ENCODE measurements at places on chromosomes 16 and 17.

DNA sequence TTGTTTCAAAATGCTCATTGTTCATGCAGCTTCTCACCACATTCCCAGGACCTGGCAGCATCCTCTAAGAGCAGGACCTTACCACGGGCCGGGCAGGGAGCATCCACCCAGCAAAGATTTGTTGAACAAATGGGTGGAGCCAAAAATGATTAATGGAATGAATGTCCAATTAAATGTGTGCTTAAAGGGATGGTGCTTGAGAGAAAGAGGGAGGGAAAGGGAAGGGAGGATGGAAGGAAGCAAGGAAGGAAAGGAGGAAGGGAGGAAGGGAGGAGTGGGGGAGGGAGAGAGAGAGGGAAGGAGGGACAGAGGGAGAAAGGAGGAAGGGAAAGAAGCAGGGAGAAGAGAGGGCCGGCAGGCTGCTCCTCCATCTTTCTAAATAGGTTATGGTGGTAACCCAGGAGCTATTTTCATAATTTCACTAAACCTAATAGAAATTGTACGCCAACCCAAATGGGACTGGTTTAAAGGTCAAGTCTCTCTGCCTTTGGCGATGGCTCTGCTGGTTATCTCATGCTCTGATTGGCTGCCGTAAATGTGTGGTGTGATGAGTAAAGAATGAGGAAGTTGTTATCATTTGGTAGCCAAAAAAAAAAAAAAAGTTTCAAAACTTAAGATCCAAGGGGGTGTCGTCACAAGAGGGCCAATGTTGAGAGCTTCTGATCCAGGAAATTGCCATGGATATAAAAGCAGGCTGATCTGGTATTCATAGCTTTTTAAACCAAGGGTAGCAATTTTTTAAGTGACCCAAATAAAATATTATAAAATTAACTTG lies 126.7 kb upstream of the FOXF1 start:
- DNase-seq, result no peak

GRCh38 chr17:43767053-43767712 lies 8.6 kb upstream of the SOST start:
- DNase-seq, result no peak

DNA sequence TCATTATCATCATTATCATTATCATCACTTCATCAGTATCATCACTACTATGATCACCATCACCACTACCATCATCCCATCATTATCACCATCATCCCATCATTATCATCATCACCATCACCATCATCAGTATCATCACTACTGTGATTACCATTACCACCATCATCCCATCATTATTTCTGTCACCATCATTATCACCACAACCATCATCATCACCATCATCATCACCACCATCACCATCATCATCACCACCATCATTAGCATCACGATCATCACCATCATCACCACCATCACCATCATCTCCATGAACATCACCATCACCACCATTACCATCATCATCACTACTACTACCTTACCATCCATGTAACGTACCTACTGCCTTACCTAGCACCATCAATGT lies 368.8 kb downstream of the SEC14L1 start:
- DNase-seq, result no peak

- DNase-seq, result no peak
These were observed 96.4 kb downstream of the ABCC6 start for GRCh38 chr16:16126896-16127295.

- no peak for DNase-seq
These were observed 39.6 kb downstream of the GPRC5B start for GRCh38 chr16:19844945-19845641.

- DNase-seq, result no peak
These were observed 11.0 kb upstream of the NFATC3 start for GRCh38 chr16:68073902-68074760.

- no peak for DNase-seq
These were observed 211.4 kb downstream of the GSG1L start for GRCh38 chr16:27852116-27852515.

DNA sequence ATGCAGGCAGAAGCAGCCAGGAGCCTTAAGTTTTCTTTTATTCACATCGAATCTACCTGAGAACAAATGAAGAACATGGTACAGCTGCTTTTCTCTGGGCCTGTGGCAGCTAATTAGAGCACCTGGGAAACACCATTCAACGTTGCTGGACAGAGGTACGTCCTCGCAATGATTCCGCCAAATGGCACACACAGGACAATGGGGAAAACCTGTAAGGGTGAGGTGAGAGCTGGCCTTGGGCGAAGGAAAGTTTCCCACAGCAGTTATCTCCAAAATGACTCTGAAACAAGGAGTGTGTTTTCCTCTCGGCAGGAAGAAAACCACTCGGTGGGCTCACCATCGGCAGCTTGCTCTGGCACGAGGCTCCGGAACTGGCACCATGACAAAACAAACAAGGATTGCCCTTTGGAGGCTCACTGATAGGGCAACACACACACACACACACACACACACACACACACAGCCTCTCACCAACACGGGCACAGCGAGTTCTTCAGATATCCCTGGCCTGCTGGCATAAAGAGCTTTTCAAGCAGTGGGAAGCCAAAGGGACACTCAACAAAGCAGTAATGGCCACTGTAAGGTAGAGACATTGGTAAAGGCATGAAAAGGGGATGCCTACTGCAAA lies 73.7 kb downstream of the ZFHX3 start:
- no peak for DNase-seq

- no peak for DNase-seq
These were observed 109.9 kb downstream of the RBFOX3 start for GRCh38 chr17:79500745-79501618.

GRCh38 chr17:30599428-30600059 lies 122.3 kb downstream of the GOSR1 start:
- no peak for DNase-seq

DNA sequence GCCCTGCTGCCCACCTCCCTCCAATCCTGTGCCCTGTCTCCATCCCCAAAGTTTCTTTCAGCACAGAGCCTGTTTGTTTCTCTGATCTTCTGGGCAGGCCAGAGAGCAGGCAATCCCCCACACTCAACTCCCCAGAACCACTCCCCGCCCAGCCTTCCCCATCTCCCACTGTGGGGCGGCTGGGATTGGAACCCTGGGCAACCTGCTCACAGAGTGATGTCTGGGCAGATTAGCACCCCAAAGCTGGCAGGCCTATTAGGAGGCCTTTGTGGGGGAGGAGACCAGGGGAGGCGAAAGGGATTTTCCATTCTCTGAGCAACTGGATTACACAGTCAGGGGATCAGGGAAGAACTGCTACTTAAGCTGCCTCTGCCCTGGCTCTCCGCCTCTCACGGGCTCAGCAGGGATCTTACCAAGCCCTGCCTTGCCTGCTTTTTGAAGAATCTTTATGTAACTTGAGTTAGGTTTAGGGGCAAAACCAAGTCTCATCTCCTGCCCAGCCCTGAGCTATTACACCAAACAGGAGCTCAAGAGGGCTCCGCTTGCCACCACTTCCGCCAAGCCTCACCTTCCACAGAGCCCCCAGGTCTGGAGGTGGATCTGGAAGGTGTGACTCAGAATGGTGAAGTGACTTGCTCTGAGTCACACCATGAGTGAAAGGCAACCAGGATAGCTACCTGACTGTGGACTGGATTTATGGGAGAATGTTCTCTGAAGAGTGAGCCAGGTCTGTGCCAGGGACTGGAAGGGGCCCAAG lies 16.0 kb upstream of the LHX1 start:
- no peak for DNase-seq

DNA sequence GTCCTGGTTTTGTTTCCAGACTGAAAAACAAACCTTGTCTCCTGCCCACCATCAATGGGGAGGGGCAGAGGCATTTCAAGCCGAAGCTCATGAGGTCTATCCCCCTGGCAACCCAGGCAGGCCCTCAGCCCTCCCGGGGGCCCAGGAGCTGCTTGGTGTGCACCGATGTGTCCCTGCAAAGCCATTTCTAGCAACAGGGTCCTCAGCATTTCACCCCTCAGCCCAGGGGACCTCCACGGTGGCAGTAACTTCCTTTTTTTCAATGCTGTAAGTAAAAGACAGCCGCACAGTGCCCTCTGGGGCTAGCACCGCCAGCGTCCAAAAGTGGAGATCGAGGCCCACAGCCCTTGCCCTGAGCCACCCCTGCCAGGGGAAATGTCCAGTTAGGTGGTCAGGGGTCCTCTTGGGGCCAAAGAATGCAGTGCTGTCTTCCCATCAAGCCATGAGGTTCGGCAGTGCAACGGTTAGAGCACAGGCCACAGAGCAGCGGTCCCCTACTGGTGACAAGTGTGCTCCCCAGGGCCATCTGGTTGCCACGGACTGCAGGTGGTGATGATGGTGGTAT lies 79.9 kb downstream of the LITAF start:
- DNase-seq, result no peak

DNA sequence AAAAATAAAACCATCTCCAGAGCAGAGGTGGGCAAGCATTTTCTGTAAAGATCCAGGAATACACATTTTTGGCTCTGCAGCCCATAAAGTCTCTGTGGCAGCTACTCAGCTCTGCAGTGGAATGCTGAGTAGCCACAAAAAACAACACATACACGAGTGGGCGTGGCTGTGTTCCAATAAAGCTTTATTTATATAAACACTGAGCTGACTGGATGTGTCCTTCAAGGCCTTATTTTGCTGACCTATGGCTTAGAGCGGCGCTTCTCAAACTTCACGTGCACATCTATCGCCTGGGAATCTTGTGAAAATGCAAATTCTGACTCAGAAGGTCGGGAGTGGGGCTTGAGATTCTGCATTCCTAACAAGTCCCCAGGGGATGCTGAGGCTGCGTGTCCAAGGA lies 39.7 kb downstream of the XYLT1 start:
- no peak for DNase-seq

- DNase-seq, result no peak
These were observed 201.2 kb upstream of the ERCC4 start for GRCh38 chr16:13718748-13719147.

- DNase-seq, result no peak
These were observed 25.2 kb upstream of the SMPD3 start for GRCh38 chr16:68473358-68474070.

DNA sequence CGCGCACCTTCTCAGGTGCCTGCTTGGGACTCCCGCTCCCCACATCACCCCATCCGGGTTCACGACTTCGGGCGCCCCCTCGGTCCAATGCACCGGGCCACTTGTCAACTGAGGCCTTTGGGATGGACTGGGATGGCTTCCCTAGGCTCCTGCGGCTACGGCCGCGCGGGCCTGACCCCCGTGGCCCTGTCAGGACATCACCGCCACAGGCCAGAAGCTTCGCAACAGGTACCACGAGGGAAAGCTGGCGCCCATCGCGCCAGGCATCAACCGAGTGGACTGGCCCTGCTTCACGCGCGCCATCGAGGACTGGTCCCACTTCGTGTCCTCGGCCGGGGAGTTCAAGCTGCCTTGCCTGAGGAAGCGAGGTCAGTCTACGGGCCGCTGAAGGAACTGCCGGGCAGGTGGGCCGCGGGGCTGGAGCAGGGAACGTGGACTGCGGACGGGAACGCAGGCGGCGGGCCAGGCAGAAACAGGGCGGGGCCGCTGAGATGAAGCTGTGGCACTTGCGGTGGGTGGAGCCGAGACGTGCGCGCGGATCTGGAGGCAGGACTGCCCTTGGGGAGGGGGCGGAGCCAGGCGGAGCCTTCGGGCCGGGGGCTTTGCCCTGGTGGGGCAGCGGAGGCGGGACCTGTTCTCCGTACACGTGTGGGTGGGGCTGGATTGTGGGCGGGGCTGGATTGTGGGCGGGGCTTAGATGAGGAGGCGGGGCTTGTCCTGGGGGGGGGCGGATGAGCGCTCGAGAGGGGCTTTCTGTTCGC lies 13.7 kb upstream of the CNGB1 start:
- no peak for DNase-seq

DNA sequence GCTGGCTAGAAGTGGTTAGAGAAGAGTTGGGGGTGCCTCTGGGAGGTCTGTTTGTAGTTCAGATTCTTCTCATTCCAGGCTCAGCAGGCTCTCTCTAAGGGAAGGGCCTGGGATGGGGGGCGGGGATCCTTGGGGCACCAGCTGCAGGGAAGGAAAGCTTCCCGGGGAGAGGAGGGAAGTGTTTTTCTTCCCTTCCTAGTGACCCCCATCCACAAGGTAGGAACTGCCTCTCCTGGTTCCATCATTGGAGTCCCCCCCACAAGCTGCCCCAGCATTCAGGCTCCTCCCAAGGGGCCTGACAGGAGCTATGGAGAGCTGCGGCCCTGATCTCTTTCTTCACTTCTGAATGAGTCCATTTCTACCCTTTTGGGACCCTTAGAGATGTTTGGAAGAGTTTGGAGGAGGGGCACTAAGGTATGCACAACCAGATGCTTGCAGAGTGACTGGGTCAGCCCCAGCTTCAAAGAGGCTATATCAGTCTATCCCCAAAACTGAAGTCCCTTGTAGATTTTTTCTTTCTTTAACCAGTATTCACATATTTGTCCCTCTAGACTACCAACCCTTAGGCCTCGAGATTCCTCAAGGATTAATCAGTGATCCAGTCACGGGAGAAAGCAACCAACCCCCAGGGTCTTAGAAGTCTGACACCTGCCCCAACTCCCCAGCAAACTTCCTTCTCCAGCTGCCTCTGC lies 13.9 kb upstream of the FZD2 start:
- no peak for DNase-seq

GRCh38 chr17:5122586-5123342 lies 6.9 kb downstream of the USP6 start:
- no peak for DNase-seq

- no peak for DNase-seq
These were observed at the start of gene ELMO3 for GRCh38 chr16:67199011-67199807. Gene ELMO3 (plus strand): TSS chr16:67199131. CDS start chr16:67199327, 196 bp downstream.

DNA sequence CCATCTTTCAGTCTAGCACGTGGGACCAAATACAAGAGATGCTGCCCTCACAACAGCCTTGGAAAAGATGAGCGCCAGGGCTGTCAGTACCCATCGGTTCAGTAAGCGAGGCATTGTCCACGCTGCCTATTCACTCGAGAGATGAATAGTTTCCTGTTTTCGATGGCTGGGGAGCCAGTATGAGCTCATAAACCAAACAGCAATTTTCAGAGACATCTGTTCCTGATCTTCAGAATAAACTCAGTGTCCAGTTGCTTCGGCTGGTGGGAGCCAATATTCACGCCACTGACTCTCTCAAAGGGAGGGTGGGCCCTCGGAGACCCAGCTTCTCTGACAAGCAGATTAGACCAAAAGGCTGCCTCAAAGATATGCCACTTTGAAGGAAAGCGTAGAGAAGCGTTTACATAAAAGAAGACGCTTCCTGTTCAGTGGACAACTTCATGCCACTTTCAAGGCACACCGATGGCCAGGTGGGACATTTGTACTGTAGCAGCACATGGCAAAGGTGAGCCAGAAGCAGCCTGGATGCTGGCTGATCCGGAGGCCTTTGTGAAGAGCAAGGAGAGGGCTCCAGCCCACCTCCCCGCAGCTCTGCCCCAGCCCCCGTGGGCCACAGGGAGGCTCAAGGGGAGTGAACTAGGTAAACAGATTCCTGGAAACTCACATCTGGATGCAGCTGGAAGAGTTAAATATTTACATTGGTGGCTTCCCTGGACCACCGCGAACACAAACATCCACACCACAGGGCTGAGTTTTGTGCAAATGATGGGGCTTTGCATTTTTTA lies 6.0 kb downstream of the TIMM22 start:
- DNase-seq, result no peak

DNA sequence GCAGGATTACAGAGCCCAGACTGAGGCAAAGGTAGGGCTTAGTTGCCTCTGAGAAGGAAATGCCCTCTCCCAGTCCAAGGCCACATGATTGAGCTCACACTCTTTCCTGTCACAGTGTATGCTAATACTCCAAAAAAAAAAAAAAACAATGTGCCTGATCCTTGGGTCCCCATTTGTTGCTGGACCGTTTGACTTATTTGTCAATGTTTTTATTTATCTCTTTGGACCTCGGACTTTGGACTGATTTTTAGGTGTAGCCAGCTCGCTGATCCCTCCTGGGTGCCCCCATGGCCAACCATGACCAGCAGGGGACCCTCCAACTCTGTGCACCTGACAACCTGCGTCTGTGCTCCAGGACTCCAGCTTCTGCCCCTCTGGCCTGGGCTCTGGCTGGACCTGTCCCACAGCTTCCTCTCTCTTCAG lies 622 bp upstream of the CCL16 start:
- DNase-seq, result peak; percentile 39

- no peak for DNase-seq
These were observed 1.1 kb downstream of the TOX3 start for GRCh38 chr16:52545898-52546266.
